Sigmoid colon (tissue), 7 donors: ENCODE measurements at places on chromosomes 2 and 18. TPM values are rescaled to one million over a fixed set of nuclear protein-coding genes. Genes with fewer than 3 reads are reported as not detected.

The NOSTRIN gene
- 13.3 TPM for total RNA-seq

The COL6A3 gene
- 346 TPM for total RNA-seq

DNA sequence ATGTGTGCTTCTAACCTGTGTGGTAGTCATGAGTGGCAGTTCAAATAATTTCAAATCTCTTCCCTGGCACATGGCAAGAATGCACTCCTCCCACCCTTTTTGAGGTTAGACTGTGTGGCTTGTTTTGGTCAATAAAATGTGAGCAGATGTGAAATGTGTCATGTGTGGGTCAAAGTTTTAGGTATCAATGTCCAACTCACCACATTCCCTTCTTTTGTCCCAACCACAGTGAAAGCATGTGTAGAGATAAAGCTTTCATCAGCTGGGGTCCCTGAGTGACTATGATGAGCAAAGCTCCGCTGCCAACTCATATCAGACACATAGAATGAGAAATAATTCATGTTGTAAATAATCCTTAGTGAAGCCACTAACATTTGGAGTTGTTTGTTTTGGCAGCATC is 118.2 kb downstream of the PAX3 start:
- no peaks in the 10 kb centered on the region for H3K27me3 ChIP-seq
- H3K36me3 ChIP-seq, result no peaks in the 10 kb centered on the region
- no peak overlapping the region for H3K4me3 ChIP-seq

DNA sequence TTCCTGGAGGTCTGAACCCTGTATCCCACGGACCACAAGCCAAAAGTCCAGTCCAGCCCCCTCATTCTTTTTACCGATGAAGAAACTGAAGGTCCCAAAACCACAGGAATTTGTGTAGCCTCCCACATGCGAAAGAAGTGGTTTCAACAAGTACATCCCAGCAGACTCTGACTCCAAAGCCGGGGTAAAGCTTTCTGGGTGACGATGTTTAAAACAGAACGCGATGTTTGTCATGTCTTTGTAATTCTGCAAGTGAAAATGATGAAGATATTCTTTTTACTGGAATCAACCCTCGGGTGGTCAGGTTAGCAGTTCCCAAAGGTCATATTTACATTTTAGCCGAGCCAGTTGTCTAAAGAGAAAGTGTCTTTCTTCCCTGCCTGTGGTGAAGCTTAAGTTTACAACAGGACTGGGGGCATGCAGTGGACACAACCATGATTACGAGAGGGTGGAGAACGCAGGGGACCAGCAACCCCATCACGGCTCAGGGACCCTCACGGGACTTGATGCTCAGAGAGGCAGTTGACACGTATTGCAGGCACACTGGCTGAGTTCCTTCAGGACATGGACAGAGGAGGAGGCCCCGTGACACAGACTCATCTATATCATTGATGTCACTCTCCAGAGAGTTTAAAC is 17.8 kb upstream of the TMEM131 start:
- no peak for DNase-seq
- H3K27me3 ChIP-seq, result no peaks in the 10 kb centered on the region
- no peak overlapping the region for H3K4me3 ChIP-seq
- H3K27ac ChIP-seq, result no peak overlapping the region
- no peaks in the 10 kb centered on the region for H3K36me3 ChIP-seq

GRCh38 chr2:48901015-48901343 is 145.5 kb upstream of the LHCGR start:
- H3K27me3 ChIP-seq, result peaks cover 42% of the 10 kb centered on the region
- no peak for DNase-seq
- H3K4me1 ChIP-seq, result peaks cover 7% of the 10 kb centered on the region
